ENCODE measurements at places on chromosomes 13 and 19.

GRCh38 chr13:26484196-26484595, 73.3 kb upstream of the WASF3 start:
- DNase-seq, result no peak

DNA sequence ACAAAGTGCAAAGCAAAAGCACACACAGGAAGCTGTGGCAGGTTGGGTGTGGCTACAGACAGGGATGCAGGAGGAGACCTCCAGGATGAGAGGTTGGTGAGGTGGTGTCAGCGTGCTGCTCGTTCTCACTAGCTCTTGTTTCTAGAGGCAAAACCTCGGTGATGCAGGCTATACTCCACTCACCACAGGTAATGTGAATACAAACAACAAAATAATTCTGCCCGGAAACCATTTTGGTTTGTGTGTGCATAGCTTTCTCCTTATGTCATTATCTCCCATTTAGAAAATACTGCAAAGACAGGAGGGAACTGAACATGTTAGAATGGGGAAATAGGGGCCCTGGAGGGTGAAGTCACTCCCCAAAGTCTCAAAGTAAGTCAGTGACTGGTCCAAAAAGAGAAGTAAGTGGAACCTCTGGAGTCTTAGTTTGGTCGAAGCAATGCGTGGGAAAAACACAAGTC, 9.4 kb downstream of the LCP1 start:
- DNase-seq, result no peak

GRCh38 chr19:34220472-34221063, 33.8 kb upstream of the GARRE1 start:
- no peak for DNase-seq

DNA sequence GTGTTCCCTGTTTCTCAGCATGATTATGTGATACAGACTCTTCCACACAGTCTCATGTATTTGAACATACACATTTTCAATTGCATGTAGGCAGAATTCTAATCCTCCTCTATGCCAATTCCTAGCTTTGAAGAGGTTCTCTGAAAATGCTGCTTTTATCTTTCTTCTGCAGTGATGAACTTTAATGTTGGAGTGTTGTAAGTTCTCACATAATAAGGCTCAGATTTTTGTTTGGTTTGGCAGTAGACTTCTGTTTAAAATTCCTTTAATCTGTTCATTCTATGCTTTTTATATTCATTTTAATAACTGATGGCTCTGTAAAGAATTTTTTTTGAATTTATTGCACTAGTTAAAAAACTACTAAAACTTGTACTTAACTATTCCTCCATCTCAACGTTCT, 225.8 kb downstream of the GGACT start:
- no peak for DNase-seq

GRCh38 chr19:2249880-2250765, 1.0 kb downstream of the AMH start:
- no peak for DNase-seq

- no peak for DNase-seq
These were observed 23.4 kb downstream of the RASL11A start for GRCh38 chr13:27293873-27294515.

DNA sequence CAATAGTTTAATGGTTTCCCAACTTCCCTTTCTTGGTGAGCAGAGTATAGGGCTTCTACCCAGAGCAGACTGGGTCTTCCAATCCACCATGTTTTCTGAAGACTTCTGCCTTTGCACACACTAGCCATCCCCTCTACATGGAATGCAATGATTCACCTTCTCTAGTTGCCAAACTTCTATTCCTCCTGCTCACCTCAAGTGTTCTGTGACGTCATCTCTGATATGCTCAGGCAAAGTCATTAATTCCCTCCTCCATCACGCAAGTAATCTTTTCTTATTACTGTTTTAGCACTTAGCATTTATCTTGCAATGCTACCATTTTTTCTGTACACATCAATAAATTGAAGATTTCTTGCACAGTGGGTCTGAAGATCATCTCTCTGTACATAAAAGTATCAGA, 174.2 kb downstream of the RBM26 start:
- DNase-seq, result no peak

DNA sequence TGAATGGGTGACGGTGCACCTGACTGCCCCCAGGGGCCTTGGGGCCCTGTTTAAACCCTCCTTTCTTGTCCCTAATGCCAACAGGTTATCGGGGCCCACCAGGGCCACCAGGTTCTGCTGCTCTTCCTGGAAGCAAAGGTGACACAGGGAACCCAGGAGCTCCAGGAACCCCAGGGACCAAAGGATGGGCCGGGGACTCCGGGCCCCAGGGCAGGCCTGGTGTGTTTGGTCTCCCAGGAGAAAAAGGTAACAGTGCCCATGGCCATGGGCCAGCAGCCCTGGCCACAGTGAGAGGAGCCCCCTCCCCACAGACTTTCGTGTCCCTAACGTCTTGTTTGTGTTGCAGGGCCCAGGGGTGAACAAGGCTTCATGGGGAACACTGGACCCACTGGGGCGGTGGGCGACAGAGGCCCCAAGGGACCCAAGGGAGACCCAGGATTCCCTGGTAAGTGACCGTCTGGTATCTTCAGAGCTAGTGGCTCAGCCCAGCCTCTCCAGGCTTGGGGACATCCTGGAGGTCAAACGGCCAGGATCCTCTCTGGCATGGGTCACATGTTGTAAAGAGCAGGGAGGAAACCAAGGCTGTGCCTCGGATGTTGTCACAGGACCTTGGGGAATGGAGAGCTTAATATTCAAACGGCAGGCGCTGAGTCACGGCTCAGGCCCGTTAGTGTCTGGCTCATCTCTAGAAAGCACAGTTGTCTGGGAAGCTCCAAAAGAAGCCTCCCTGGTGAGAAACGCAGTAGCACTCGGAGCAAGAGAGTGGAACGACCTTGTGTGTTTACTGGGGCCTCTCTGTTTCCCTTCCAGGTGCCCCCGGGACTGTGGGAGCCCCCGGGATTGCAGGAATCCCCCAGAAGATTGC, 58.3 kb downstream of the RAB20 start:
- no peak for DNase-seq

- no peak for DNase-seq
These were observed 17.7 kb upstream of the PTPRS start for GRCh38 chr19:5358173-5358800.

- DNase-seq, result no peak
These were observed 527.1 kb downstream of the FGF9 start for GRCh38 chr13:22198001-22198400.

All from GM12892 (cell line).